ENCODE measurements at places on chromosomes 1 and 21. TPM values are rescaled to one million over a fixed set of nuclear protein-coding genes. Genes with fewer than 3 reads are reported as not detected.
A peak's percentile ranks its signal among the peaks of the same experiment; 100 is the strongest.

DNA sequence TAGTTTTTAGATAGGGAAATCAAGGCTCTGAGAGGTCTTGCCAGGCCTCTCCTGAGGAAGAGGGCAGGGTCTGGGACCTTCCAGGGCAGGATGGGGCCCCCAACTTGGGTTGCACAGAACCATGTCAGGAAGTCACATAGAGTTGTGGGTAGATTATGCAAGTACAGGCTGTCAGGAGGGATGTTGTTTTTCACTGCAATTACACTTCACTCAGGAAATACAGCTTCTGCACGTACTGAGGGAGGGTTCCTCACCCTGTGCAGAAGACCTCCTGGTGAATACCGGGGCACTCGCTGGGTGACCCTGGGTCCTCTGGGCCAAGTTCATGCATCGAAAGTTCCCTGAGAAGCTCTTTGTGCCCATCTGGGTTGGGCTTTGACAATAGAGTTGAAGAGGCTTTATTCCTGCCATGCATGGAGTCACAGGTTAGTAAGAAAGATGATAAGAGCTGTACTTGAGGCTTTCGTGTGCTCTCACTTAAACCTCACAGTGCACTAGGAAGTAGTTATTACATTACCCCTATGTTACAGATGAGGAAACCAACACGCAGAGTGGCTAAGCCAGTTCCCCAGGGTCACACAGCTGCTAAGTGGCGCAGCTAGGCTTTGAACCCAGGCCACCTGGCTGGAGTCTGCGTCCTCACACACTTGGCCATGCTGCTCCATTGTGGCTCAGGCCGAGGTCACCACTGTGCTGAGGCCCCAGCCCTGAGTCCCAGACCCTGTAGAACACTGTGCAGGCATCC, 16.2 kb upstream of the TNFRSF1B start:
- peak; percentile 51 for DNase-seq
- no peaks in the 10 kb centered on the region for H3K36me3 ChIP-seq
- no peak overlapping the region for H3K4me3 ChIP-seq
- H3K4me1 ChIP-seq = peaks cover 81% of the 10 kb centered on the region
- peak overlapping the region; percentile 94 for H3K27ac ChIP-seq

- no peaks in the 10 kb centered on the region for H3K27me3 ChIP-seq
- H3K36me3 ChIP-seq = no peaks in the 10 kb centered on the region
- no peak for DNase-seq
- H3K27ac ChIP-seq = no peak overlapping the region
- no peak overlapping the region for H3K4me3 ChIP-seq
These were observed 5.5 kb downstream of the C1QB start for GRCh38 chr1:22658385-22659163.

GRCh38 chr1:86272083-86272482, 115.5 kb upstream of the COL24A1 start:
- H3K27me3 ChIP-seq = no peaks in the 10 kb centered on the region
- H3K36me3 ChIP-seq = no peaks in the 10 kb centered on the region
- DNase-seq = no peak
- no peak overlapping the region for H3K4me3 ChIP-seq
- no peaks in the 10 kb centered on the region for H3K4me1 ChIP-seq

- H3K36me3 ChIP-seq = no peaks in the 10 kb centered on the region
- no peak overlapping the region for H3K4me3 ChIP-seq
- no peaks in the 10 kb centered on the region for H3K4me1 ChIP-seq
- DNase-seq = no peak
These were observed 419.9 kb upstream of the DAB1 start for GRCh38 chr1:57843760-57844159.

DNA sequence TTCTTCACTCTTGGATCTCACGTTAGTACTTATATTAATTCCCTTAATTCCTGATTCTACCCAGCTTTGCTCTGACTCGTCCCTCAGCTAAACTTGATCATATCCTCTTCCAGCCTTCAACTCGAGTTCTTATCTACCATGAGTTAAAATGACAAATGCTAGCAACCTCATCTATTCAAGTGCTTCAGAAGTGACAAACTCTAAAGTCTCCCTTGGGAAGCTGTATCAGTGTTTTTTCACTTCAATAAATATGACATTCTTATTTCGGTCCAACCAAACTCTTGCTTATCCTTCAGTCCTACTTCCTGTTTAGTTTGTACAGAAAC, 75.3 kb downstream of the FOXJ3 start:
- no peak overlapping the region for H3K27ac ChIP-seq
- no peaks in the 10 kb centered on the region for H3K4me1 ChIP-seq
- H3K36me3 ChIP-seq = peaks cover 6% of the 10 kb centered on the region
- H3K27me3 ChIP-seq = no peaks in the 10 kb centered on the region
- no peak for DNase-seq

- no peak for DNase-seq
- no peaks in the 10 kb centered on the region for H3K36me3 ChIP-seq
- H3K27me3 ChIP-seq = no peaks in the 10 kb centered on the region
- H3K4me1 ChIP-seq = no peaks in the 10 kb centered on the region
- no peak overlapping the region for H3K27ac ChIP-seq
These were observed 5.5 kb downstream of the KCNA10 start for GRCh38 chr1:110513511-110513910.

DNA sequence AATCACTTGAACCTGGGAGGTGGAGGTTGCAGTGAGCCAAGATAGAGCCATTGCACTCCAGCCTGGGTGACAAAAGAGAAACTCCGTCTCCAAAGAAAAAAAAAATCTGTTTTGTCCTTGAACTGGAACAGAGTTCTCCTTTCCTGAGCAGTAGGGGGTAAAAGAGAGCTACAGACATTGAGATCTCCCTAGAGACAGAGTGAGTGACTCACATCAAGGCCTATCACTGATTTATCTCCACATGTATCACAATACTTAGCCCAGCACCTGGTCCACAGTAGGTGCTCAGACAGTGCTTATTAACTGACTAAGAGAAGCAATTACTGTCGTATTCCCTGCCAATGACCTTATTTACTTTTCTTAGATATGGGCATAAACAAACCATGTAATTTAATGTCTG, 354.1 kb upstream of the C1orf87 start:
- no peaks in the 10 kb centered on the region for H3K4me1 ChIP-seq
- H3K27me3 ChIP-seq = no peaks in the 10 kb centered on the region
- no peaks in the 10 kb centered on the region for H3K36me3 ChIP-seq
- H3K27ac ChIP-seq = no peak overlapping the region
- H3K4me3 ChIP-seq = no peak overlapping the region

The C21orf58 gene
- 5.2 TPM for total RNA-seq

The OXCT2 gene
- total RNA-seq = 0.42 TPM

The SPRR2B gene
- total RNA-seq = not detected

The AIRE gene
- total RNA-seq = not detected

The RHBDL2 gene
- total RNA-seq = not detected
